Activated CD8-positive, alpha-beta T cell treated with anti-CD3 and anti-CD28 coated beads, Interleukin-2, amount 10 ng/mL, durations not matched to agents 7 days and 5 days (primary cell): ENCODE measurements at places on chromosomes 1 and 21.

DNA sequence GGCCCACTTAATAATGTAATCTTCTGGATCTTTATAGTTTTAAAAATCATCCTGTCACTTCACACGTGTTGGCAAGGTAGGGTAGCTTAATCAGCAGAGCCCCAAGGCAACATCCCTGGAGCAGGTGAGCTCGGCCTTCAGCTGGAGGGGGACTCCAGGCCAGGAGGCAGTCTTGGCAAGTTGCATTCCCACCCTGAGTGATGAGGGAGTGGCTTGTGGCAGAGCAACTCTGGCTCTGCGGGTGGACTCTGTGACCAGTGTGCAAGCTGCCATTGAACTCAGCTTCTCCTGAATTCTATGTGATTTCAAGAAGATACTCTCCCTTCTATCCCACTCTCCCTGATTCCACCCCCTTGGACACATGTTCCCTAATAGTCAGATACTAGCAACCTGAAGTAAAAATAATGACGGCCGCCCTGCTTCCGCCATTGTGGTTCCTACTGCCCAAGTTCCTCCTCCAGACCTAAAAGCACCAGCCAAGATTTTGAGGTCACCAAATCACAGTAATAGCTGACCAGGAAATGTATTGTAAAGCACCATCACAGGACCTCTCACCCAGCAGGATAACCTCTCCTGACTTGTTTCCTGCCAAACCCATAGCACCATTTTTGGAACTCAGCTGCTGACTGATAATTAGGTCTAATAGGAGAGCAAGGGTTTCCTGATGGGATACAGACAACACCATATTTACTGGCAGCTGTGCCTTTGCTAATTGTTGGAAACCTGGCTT, 11.5 kb upstream of the LYST start:
- DNase-seq, result no peak

DNA sequence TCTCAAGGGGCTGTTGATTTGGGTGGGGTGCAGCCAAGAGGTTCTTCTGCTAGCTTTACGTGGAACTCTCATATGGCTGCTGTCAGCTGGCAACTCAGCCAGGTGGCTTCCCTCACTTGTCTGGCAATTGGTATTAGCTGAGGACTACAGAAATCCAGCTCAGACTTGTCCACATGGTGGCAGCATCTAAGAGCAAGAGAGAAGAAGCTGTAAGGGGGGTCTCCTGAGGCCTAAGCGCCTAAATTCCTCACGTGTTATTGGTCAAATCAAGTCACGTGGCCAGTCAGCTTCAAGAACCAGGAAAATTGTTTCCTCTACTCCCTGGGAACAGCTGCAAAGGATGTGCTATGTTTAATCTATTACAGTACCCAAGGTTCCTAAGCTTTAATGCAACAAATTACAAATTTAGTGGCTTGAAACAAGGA, 4.2 kb upstream of the DYRK3 start:
- peak; percentile 47 for DNase-seq

GRCh38 chr1:212641956-212642355, 33.4 kb downstream of the ATF3 start:
- DNase-seq, result no peak

GRCh38 chr1:67031121-67031858, 22.7 kb downstream of the SLC35D1 start:
- no peak for DNase-seq

GRCh38 chr1:239775466-239775865, 316.2 kb upstream of the FMN2 start:
- DNase-seq, result no peak

GRCh38 chr21:46188226-46189212, 4.3 kb upstream of the SPATC1L start:
- DNase-seq, result no peak

- no peak for DNase-seq
Observed at GRCh38 chr21:36803051-36803645, 104.2 kb downstream of the SIM2 start.

- DNase-seq, result no peak
Observed at GRCh38 chr1:201496296-201496690, 10.6 kb downstream of the CSRP1 start.

DNA sequence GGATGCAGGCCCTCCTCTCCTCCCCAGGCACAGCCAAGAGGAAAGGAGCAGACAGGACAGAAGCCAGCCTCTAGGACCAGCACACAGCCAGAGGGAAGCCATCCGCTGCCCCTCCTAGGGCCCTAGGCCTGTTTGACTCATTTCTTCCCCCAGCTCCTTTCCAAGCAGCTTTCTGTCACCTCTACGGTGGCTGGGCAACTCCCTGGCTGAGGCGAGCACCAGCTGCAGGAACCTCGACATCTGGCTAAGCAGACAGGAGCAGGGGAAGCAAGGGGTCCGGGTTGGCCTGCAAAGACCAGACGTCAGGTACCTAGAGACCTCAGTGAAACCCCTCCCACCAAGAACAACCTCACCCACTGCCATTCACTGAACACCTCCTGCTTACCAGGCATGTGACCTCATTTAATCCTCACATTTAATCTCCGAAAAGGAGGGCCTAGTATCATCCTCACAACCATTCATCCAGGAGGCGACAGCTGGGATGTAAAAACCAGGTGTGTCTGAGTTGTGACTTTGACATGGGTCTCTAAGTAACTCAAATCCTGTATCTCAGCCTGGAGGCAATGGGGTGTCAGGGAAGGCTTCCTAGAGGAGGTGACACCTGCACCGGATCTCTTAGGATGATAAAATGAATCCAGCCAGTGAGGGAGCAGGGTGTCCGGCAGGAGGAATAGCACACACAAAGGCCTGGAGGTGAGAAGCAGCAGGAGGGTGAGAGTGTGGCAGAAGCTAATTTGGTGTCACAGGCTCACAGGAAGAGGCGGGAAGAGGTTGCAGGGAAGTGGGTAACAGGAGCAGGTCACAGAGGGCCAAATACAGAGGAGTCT, 5.9 kb downstream of the LRP8 start:
- DNase-seq, result no peak

GRCh38 chr1:39680751-39681150, 8.8 kb upstream of the NT5C1A start:
- no peak for DNase-seq
